ENCODE measurements at places on chromosomes 13 and 19.

DNA sequence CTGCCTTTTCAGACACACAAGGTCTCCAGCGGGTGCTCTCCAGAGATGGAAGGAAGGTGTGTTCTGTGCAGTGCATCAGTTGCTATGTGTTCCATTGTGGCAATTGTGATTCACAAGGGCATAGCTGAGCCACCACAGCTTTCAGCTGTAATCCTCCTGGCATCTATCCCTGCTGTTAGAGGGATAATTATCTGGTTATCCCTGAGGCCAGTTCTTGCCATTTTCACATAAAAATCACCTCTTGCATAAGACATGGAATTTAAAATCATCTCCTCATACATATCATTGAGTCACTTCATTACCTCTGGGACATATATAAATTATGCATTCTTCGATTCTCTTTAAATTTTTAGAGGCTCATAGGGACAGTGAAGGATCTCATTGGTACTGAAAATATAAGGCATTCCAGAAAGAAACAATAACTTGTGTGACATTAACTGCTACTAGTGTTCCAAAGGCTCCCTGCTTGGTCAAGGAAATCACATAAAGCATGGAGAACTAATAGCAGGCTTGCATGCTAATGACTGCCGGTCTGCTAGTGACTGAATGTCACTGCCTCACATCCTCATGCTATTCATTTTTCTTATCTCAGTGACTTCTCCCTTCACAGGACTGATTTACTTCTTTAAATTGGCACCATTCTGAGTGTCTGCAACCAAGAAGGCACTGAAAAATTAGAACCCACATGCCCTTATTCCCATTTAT is 214.0 kb downstream of the ENOX1 start:
- no peak for DNase-seq

GRCh38 chr19:32289566-32290210 is 55.7 kb upstream of the ZNF507 start:
- no peak for DNase-seq

GRCh38 chr19:18419195-18419698 is at the start of gene SSBP4:
SSBP4 (plus strand) TSS chr19:18419398; CDS start chr19:18419649, 251 bp downstream.
- DNase-seq, result peak; percentile 54

DNA sequence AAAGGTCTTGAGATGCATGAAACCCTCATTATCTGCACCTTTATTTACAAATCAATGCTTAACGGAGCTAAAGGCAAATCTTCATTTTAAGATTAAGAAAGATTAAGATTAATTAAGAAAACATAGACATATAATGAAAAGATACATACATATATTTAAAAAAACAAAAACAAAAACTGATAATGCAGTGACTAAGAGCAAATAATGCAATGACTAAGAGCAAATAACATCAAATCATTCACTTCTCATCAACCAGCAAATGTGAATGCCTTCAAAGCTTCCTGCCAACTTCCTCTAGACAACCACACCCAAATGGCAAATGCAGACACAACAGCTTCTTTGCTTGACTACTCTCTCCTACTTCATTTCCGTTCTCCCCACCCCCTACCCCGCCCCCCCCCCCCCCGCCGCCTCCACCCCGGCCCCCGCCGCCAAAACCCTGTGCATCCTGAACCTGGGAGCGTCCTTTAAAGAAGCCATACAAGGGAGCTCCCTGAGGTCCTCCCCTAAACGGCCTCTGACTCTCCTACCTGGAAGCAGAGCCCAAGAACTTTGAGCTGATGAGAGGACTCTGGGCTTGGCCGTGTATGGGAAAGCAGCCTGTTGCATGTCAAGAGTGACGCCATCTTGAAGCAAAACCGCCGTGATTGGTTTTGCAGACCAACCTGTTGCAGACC is 24.5 kb downstream of the TEX101 start:
- peak; percentile 48 for DNase-seq

DNA sequence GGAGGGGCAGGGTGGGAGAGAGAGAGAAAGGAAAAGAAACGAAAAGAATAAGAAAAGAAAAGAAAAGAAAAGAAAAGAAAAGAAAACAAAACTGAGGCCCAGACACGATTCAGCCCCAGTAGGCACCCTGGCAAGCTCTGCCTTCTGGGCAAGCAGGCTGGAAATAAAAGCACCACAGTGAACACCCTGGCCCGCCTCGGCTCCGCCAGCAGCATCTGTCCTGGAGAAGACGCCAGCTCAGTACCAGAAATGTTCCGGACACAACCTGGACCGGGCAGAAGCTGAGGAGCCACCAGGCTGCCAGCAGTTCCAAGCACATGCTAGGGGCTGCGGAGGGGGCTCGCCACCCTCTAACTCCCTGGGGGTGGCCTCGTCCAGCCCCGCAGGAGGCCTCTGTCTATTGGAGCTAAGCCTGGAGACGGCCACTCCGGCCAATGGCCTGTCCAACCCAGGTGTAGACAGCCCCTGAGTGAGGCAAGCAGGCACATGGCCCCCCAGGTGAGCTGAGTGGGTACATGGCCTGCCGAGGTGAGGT is 11.4 kb upstream of the CPAMD8 start:
- no peak for DNase-seq

GRCh38 chr13:98939660-98940191 is 38.1 kb downstream of the DOCK9 start:
- no peak for DNase-seq

DNA sequence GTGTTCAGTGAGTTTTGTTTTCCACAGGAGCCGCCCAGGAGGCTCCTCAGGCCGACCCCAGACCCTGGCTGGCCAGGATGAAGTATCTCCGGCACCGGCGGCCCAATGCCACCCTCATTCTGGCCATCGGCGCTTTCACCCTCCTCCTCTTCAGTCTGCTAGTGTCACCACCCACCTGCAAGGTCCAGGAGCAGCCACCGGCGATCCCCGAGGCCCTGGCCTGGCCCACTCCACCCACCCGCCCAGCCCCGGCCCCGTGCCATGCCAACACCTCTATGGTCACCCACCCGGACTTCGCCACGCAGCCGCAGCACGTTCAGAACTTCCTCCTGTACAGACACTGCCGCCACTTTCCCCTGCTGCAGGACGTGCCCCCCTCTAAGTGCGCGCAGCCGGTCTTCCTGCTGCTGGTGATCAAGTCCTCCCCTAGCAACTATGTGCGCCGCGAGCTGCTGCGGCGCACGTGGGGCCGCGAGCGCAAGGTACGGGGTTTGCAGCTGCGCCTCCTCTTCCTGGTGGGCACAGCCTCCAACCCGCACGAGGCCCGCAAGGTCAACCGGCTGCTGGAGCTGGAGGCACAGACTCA is 12.9 kb downstream of the B3GNT3 start:
- peak; percentile 39 for DNase-seq

GRCh38 chr19:55273978-55274707 is 5.8 kb downstream of the HSPBP1 start:
- DNase-seq, result no peak

GRCh38 chr19:38583985-38584305 is 33.8 kb downstream of the MAP4K1 start:
- DNase-seq, result no peak

DNA sequence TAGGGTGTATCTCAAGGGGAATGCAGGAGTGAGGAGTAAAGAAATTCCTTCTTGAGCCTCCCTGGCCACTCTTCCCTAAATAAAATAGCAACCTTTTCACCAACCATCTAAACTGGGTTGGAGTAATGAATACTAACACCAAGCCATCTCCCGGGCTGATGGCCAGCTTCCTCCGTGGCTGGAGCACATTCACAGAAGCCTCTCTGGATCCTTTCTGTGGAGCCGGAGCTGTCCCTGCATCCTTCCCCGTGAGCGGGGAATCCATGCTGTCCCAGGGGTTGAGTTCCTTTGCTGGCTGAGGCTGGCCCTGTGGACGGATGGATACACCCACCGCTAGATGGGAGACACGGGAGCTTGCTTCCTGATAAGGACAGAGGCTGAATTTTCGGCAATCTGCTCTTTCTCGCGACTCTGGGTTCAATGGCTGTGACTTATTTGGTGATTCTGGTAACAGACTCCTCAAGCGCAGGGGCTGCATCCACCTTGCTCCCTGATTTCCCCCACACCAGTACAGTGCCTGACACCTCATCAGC is 370.3 kb downstream of the ZNF536 start:
- no peak for DNase-seq

- DNase-seq, result no peak
These were observed 87.6 kb downstream of the CAB39L start for GRCh38 chr13:49356223-49356622.

GRCh38 chr13:96381681-96382080 is 291.8 kb downstream of the HS6ST3 start:
- no peak for DNase-seq

DNA sequence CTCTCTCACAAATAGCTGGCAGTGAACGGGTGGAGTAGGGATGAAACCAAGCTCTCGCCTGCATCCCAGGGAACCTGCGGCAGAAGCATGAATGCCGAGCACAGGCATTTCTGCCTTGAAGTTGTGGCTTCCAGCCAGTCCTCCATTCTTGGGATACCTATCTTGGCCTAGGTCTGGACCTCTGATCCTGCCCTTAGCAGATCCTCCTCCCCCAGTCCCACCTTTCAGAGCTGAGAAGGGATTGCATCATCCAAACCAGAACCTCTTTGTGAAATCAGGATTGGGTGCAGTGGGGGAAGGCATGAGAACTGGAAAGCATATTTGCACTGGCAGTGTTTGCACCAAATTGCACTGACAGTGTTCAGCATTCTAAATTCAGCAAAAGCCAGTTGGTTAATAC is 5.8 kb downstream of the ZNF780A start:
- no peak for DNase-seq

- no peak for DNase-seq
These were observed 37.6 kb downstream of the ACTN4 start for GRCh38 chr19:38684862-38685665.

- DNase-seq, result no peak
These were observed 6.2 kb downstream of the SULT2B1 start for GRCh38 chr19:48558018-48558684.
